ENCODE measurements at places on chromosomes 2 and 18.

- no peak for DNase-seq
These were observed 10.1 kb upstream of the KCNJ3 start for GRCh38 chr2:154688373-154688772.

DNA sequence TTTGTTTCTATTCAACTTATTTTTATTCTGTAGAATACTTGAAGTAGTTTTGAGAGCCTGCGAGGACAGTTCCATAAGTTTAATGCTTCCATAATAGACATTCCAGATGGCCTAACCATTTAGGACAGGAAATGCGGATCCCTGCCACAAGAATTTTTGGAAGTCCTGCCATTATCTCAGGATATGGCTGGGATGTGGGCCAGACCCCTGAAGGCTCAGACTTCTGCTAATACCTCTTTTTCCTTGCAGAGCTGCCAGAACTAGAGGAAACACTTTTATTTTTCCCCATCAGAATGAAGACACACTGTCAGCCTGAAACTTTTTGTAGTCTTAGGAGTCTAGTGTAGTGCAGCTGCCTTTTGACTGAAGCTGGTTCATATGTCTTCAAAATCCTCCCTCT is 806.5 kb downstream of the TDRD15 start:
- DNase-seq: no peak

GRCh38 chr2:102437122-102437521 is 14.2 kb downstream of the IL18RAP start:
- no peak for DNase-seq

- peak; percentile 71 for DNase-seq
These were observed 451.0 kb upstream of the SETBP1 start for GRCh38 chr18:44229693-44230108.

DNA sequence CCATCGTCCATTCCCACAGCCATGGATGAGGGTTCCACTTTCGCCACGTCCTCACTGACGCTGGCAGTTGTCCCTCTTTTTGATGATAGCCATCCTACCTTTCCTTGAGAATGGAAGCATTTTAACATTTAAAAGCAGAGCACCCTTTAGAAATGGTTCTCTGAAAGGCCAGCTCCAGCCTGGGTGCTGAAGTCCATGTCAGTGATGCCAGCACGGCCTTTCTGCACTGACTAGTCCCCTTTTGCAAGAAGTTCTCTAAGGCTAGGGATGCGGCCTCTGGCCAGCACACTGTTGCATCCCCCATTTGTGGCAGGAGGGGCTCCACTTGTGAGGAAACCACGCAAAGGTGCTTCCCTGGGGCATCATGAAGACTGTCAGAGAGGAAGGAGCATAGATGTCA is 203.5 kb downstream of the MGAT5 start:
- DNase-seq: no peak

DNA sequence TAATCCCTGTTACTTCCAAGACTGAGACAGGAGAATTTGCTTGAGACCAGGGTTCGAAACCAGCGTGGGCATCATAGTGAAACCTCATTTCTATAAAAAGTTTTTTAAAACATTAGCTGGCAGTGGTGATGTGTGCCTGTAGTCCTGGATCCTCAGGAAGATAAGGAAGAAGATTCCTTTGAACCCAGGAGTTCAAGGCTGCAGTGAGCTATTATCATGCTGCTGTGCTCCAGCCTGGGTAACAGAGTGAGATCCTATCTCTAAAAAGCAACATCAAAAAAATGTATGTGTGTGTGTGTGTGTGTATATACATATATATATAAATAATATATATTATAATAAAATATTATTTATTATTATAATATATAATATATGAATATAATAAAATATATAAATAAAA is 1417.6 kb upstream of the CDH2 start:
- no peak for DNase-seq

DNA sequence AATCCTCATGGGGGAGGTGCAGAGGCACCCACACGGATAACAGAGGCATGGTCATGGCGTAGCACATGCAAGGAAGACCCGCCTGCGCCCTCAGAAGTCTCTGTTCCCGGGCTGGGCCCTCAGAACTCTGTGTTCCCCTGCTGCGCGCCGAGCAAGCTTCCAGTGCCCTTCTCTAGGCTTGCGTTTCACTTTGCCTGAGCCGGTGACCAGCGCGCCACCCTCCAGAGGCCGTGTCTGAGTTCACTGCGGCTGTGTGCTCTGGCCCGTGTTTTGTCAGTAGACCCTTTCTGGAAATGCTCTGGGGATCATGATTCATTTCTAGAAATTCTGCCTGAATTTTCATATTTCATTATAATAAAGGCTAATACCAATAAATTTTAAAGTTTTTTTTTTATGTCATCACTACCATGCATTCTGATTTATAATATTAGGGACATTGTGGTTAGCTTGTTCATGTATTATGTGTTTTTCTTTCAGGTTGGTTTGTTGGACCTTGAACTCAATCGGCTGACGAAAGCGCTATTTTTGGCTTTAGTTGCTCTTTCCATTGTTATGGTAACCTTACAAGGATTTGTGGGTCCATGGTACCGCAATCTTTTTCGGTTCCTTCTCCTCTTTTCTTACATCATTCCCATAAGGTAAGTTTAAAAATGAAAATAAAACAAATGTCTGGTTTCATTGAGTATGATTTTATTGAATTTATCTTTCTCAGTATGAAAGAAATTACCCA is 142.7 kb upstream of the NFATC1 start:
- no peak for DNase-seq

DNA sequence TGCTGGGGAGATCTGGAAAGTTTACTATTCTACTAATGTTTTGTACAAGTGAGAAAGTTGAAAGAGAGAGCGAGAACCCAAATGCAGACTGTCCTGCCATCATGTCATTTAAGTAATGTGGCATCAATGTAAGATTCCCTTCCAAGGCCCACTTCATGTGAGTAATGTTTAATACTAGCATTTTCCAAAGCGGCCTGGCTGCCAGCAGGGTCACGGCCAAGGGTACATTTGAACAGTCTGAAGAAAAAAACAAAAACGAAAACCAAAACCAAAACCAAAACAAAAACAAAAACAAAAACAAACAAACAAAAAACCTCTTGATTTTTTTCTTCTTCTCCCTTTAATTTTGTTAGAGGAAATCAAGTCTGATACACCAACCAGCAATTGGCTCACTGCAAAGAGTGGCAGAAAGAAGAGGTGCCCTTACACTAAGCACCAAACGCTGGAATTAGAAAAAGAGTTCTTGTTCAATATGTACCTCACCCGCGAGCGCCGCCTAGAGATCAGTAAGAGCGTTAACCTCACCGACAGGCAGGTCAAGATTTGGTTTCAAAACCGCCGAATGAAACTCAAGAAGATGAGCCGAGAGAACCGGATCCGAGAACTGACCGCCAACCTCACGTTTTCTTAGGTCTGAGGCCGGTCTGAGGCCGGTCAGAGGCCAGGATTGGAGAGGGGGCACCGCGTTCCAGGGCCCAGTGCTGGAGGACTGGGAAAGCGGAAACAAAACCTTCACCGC is 2.2 kb downstream of the HOXD10 start:
- no peak for DNase-seq

GRCh38 chr2:206990360-206990759 is 51.0 kb downstream of the CPO start:
- no peak for DNase-seq

DNA sequence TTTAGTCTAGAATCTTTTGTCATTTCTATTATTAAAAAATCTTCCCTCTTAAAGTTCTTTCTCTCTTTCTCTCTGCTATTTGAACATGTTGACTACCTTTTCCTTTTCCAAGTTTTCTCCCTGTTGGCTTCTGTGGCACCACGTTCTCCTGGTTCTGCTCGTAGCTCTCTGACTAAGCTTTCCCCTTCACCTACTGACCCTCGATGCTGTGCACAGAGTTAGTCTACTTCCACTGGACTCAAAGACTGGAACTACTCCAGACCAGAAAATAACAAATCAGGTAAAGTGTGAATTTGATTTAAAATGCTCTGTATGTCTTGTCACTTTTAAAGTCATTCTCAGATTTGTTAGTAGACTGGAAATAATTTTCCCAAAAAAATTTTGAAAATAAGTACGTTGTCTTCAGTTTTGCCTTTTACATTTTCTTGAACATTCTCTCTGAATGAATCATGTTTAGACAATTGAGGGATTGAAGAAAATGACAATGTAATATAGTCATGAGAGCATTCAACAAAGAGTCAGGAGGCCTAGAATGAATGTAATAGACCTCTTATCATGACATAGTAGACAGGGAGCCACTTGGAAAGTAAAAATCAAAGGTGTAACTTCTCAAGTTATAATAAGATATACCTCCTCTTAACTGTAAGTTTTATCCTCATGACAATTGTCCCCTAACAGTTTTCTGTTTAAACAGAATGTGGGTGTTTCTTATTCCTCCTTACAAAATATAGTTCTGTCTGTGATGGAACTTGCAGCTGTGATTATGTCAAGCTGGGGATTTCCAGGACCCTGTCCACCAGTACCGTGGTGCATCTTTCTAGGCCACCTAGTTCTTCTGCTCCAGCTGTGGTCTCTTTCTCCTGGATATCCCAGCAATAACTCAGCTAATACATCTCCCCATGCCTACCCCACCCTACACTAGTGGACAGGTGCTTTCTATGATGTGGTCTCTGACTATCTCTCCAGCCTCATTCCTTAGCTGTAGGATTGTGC is 25.5 kb downstream of the ITPRID2 start:
- DNase-seq: peak; percentile 77

DNA sequence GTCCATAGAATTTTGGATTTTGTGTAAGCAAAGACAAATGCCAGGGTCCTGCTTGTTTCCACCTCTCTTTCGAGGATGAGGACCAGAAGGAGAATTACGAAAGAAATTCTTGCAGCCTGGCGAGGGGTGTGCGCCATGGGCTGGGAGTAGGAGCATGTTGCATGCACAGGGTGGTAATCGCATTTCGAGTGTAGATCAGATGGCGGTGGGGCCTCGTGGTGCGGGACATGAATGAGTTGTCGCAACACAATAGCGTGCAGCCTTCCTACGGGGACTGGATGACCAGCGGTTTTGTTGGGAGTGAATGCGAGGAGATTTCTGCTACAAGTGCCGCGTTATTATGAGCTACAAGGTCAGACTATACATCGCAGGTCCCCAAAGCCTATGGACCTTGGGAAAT is 4.2 kb upstream of the EN1 start:
- no peak for DNase-seq

DNA sequence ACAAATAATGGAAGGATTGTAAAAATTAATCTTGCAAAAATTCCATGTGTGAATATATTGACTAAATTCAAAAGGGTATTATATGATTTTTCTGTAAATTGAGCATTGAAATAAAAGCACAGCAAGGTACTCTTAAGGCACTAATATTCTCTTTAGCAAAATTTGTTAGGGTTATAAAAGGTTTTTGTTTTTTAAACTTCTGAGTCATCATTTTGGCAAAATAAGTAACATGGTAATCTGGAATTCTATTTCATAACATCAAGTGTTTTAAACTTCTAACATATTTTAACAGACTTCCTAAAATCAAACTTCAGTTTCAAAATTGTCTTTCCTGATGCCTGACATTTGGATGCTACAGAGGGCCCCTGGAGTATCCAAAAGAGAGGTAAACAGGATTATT is 12.5 kb upstream of the INPP4A start:
- no peak for DNase-seq

DNA sequence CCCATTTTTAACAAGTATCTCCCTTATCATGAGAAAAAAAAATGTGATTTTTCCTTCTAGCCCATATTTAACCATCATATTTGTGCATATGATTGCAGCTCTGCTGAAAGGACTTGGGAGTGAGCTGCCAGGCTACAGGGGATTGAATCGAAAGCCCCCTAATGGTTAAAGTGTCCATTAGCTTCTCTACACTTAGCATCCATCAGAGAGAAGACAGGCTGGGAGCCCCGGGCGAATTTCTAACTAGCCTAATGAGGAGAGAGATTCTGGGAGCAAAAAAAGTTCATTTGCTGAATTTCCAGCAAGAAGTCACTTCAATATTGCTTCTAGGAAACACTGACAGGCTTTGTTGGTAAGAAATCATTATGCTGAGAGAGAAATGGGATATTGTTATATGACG is 848.8 kb downstream of the TDRD15 start:
- DNase-seq: no peak

DNA sequence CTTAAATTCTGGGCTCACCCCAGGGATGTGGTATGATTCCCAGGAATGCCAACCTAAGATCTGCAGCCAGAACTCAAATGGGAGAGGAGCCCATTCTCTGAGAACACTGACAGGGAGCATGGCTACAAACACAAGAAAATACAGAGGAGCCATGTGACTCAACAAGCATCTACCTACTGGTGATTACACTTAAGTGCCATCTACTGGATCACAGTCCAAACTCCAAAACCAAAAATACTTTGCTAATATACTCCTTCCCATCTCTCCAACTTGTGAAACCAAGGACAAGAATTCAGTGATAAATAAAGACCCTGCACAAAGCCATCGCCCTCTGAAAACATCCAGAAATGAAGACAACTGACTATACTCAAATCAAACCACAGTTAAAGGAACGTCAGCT is 116.9 kb downstream of the NR4A2 start:
- DNase-seq: no peak

DNA sequence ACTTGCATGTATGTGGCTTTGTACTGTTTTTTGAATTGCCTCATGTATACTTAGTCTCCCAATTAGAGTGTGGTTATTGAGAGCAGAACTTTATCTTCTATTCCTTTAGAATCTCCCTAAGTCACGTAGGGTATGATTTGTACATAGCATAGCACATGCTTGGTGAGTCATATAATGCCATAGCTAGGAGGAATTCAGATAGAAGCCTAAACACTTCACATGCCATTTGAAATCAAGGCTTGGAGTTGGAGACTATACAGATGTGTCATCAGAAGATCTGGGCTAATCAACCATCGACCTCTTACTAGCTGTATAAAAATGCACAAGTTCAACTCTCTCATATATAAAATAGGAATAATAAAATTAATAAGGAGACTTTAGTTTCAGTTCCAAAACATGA is 222.6 kb upstream of the ST6GAL2 start:
- no peak for DNase-seq

DNA sequence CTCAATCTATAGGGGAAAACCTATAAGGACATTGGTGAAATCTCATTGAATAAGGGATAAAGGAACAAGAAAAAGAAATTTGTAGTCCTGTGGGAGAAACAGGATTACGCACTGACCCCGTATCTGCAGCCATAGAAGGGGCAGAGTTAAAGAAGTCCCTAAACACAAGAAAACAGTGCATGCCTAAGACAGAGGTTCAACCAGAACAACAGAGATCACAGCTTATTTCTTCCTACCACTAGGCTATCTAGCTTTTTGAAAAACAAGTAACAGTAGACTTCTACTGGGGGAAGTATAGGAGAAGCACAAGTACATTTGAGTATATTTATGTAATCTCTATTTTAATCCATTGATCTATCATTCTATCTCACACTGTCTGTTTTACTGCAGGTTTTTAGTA is 485.2 kb upstream of the REG3G start:
- DNase-seq: no peak

DNA sequence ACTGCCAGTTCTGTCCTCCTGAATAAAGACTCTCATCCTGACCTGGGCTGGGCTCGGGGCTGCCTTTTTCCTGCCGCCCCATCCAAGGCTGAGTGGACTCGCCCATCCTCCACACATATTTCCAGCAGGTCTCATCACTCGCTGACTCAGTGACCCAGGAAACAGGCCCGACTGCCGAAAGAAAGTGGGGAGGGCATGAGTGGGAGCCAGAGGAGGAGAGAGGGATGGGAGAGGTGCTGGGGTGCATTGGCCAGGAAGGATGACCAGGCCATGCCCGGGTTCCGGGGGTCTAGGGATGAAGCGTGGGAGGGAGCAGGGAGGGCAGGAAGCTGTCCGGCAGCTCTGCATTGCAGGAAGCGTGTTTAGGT is 66.7 kb downstream of the TWIST2 start:
- peak; percentile 65 for DNase-seq

Measured in M059J (cell line).